ENCODE measurements at places on chromosomes 6 and 20. TPM values are rescaled to one million over a fixed set of nuclear protein-coding genes. Genes with fewer than 3 reads are reported as not detected.

Gene FAM162B
- total RNA-seq, result not detected

Gene PSMA7
- total RNA-seq, result 234 TPM

Gene KCNG1
- total RNA-seq, result 1.6 TPM

Gene HUS1B
- 0.89 TPM for total RNA-seq

Gene CALHM4
- total RNA-seq, result not detected

Gene ECHDC1
- 53.6 TPM for total RNA-seq

Gene DLL1
- total RNA-seq, result 1.7 TPM

Gene GNAS-AS1
- total RNA-seq, result 2.5 TPM

Gene LEMD2
- 76.4 TPM for total RNA-seq

Gene SIRPA
- total RNA-seq, result 0.22 TPM

Gene SEMG1
- total RNA-seq, result not detected

Gene NDUFAF5
- total RNA-seq, result 32.9 TPM

Gene OSTM1
- total RNA-seq, result 13.0 TPM

Gene SPAG4
- total RNA-seq, result 9.8 TPM

Gene MAP3K5
- total RNA-seq, result 12.8 TPM

Gene ID4
- not detected for total RNA-seq

Gene LST1
- 24.6 TPM for total RNA-seq

Gene SYCP2
- total RNA-seq, result 11.9 TPM

Gene SPATA25
- 0.46 TPM for total RNA-seq

Gene WFDC12
- not detected for total RNA-seq

Gene SLC26A8
- 0.44 TPM for total RNA-seq

Gene TNNC2
- total RNA-seq, result 0.49 TPM

Gene GATA5
- total RNA-seq, result not detected

Gene MBOAT1
- total RNA-seq, result 11.2 TPM

Gene SCUBE3
- total RNA-seq, result 0.05 TPM

Gene GPR63
- 1.8 TPM for total RNA-seq

Gene PTCRA
- total RNA-seq, result not detected

Gene BIRC7
- not detected for total RNA-seq

Gene PHACTR1
- 0.16 TPM for total RNA-seq

Gene PCK1
- total RNA-seq, result not detected

Gene DCDC2
- not detected for total RNA-seq

Gene ADGRF5
- not detected for total RNA-seq

Gene NRM
- total RNA-seq, result 29.6 TPM

Gene BPIFA1
- not detected for total RNA-seq

Gene EYA2
- total RNA-seq, result 0.12 TPM

Gene THBS2
- not detected for total RNA-seq

Gene CFAP61
- total RNA-seq, result not detected

Gene SPEF1
- total RNA-seq, result 0.48 TPM

Gene SOX18
- 0.72 TPM for total RNA-seq

Gene BMP6
- total RNA-seq, result 2.2 TPM
